Mesothelial cell of epicardium (in vitro differentiated cells): ENCODE measurements at places on chromosomes 6 and 20.

DNA sequence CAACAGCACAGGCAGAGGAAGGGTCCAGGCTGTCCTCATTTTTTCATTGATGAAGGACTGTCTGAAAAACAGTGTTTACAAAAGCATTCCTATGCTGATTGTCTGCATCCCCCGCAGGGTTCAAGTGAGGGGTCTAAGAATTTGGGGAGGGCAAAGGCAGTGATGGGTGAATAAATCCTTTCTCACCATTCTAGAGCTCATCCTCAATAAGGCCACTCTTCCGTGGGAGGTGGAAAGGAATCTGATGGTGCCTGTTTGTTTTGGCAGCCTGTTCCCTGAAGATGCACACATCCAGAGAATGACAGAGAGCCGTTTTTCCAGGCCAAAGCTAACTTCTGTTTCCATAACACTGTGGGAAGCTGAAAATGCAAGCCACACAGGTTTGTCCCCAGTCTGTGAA lies 164.5 kb downstream of the MOXD1 start:
- no peaks in the 10 kb centered on the region for H3K36me3 ChIP-seq
- no peaks in the 10 kb centered on the region for H3K27me3 ChIP-seq
- H3K4me3 ChIP-seq = no peak overlapping the region
- H3K27ac ChIP-seq = no peak overlapping the region

- peaks cover 21% of the 10 kb centered on the region for H3K4me1 ChIP-seq
- peaks cover 4% of the 10 kb centered on the region for H3K27me3 ChIP-seq
- H3K27ac ChIP-seq = no peak overlapping the region
- no peak for DNase-seq
- H3K36me3 ChIP-seq = no peaks in the 10 kb centered on the region
Observed at GRCh38 chr6:24191346-24191745, 65.3 kb downstream of the NRSN1 start.

GRCh38 chr20:58702161-58702510 lies 9.5 kb downstream of the NPEPL1 start:
- H3K27me3 ChIP-seq = no peaks in the 10 kb centered on the region
- H3K27ac ChIP-seq = no peak overlapping the region
- peaks cover 4% of the 10 kb centered on the region for H3K4me1 ChIP-seq
- DNase-seq = no peak

GRCh38 chr6:38195113-38195635 lies 375.6 kb downstream of the ZFAND3 start:
- no peaks in the 10 kb centered on the region for H3K4me1 ChIP-seq
- no peaks in the 10 kb centered on the region for H3K36me3 ChIP-seq
- H3K4me3 ChIP-seq = no peak overlapping the region
- no peak overlapping the region for H3K27ac ChIP-seq
- no peaks in the 10 kb centered on the region for H3K27me3 ChIP-seq
- no peak for DNase-seq

DNA sequence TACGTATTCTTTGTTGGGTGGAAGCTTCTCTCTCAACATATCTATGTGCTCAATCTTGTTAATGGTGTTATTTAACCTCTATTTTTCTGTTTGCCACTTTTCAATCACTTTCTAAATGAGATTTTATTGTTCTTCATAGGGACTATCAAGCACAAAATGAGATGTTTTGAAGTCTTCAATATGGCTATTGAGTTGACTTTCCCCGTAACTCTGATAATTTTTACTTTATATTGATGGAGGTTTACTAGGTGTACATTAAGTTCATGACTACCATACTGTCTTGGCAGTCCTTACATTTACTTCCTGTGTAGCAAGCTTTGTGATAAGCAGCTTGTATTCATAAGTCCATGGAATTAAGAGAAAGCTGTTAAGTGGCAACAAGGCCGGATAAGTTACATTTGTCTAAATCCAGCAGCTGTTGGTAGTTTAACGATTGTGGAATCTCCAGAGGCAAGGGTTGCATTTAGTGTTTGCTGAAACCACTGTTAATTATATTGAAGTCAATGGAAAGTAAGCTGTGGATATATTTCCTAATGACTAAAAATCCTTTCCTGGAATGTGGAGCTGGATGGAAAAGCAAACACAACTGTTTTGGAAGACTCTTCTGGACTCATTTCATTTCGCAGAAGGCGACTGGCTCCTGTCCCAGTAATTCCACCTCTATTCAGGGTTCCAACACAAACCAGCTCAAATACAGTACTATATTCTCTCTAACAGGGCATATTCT lies 57.3 kb upstream of the SMIM29 start:
- H3K4me3 ChIP-seq = no peak overlapping the region
- no peak overlapping the region for H3K27ac ChIP-seq
- no peaks in the 10 kb centered on the region for H3K36me3 ChIP-seq
- DNase-seq = no peak

DNA sequence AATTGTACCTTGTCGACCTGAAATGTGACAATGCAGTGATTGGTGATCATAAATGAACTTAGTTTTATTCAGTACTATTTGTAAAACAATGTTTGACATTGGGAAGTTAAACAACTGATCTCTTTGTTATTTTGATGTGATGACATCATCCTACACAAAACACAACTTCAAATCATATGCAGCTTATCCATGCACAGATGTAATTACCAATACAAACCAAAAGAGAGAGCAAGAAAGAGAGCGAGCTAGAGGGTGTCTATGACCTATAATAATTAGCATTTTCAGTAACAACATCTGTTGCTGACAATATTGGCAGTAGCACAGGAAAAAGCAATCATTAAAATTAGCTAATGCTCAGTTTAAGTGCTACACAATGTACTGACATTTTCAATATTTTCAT lies 320.9 kb downstream of the UTRN start:
- H3K4me3 ChIP-seq = no peak overlapping the region
- H3K4me1 ChIP-seq = no peaks in the 10 kb centered on the region
- H3K27ac ChIP-seq = no peak overlapping the region
- H3K36me3 ChIP-seq = peaks cover 30% of the 10 kb centered on the region
- no peak for DNase-seq
- H3K27me3 ChIP-seq = no peaks in the 10 kb centered on the region

DNA sequence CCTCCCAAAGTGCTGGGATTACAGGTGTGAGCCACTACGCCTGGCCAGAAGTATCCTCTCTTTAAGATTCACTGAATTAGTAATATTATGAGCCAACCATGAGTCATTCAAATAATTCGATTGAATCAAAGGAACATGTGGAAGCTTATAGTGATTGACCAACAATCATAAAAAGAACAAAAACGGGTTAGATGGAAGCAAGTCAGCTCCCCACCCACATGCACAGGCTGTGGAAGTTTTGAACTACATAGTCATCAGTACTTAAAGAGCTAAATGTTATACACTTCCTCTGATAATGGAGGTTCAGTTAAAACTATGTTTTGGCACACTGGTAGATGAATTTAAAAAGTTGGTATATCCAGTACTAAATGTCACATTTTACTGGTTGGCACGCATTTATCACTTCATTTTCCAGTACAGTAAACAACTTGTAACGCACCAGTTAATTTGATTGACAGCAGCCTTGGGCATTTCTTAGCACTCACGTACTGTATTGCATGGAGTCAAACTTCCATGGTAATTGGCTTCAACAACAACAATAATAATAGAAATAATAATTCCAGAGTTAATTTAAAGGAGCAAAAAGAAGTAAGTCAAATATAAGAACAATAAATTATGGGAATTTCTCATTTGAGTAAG lies 1107.3 kb upstream of the MAP3K7 start:
- H3K27me3 ChIP-seq = peaks cover 3% of the 10 kb centered on the region
- no peaks in the 10 kb centered on the region for H3K36me3 ChIP-seq
- H3K27ac ChIP-seq = no peak overlapping the region

DNA sequence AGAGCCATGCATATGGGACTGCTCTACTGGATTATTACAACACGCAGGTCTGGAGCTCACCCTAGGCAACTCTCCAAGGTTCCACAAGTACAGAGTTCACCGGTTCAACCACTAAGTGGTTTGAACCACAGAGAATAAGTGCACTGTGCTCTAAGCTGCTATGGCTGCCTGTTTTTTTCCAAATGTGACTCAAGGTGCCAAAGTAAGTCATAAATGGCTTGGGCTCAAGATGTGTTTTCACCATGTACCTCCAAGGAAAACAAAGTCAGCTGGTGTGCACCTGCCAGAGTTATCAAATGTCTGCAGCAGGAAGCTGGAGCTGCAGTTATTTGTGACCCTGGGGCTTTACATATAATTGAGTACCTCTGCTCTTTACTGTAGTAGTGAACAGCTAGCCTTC lies 76.7 kb downstream of the PREP start:
- H3K27me3 ChIP-seq = no peaks in the 10 kb centered on the region
- no peak overlapping the region for H3K4me3 ChIP-seq
- H3K4me1 ChIP-seq = peaks cover 41% of the 10 kb centered on the region
- DNase-seq = no peak
- no peak overlapping the region for H3K27ac ChIP-seq
